ENCODE measurements at places on chromosomes 11 and 22.

DNA sequence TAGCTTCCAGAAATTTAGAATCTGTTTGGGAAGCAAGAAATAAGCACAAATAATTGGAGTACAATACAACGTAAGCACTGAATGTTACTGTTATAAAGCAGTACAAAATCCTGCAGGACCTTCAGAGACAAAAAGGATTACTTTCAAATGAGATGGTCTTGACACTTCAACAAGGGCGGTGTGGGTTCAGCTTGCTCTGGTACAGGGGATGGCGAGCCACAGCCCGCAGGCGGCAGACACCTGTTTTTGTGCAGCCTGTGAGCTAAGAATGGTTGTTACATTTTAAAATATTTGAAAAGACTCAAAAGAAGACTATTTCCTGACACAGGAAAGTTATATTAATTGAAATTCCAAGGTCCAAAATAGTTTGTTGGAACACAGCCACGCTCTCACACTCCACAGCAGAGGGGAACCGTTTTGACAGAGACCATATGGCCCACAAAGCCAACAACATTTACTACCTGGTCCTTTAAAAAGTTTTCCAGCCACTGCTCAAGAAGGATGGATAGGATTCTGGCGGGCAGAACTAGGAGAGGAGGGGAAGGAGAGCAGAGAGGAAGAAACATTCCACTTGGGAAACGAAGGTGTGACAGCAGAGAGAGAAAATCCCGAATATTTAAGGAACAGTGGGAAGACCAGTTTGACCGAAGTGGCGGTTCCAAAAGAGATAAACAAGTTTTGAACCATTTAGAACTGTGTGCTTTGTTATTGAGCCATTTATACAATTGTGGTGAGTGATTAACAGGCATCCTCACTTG is 6.3 kb downstream of the PRDM10 start:
- DNase-seq: no peak
- no peaks in the 10 kb centered on the region for H3K27me3 ChIP-seq
- H3K36me3 ChIP-seq: no peaks in the 10 kb centered on the region

DNA sequence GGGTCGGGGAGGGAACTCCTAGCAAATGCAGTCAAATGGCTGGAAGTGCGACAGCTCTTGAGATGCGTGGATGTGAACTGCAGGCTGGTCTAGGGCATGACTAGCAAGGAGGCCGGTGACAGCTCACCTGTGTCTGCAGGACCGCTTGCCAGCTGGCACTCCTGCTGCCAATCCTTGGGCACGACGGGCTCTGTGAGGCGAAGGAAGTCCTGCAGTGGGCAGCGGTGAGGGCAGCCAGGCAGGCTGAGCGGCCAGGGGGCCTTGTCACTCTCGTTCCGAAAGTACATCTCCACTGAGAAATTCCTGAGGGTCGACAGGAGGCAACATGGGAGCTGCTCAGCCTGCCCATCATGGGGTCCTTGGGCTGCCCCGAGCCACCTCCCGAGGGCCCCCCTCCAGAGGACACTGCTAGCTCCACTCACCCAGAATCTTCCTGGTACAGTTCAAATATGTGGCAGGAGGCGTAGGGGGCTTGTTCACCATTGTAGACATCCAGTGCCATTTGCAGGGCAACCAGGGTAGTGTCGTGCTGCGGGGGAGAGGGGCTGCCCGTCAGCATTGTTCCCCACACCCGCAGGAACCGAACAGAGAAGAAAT is 5.9 kb downstream of the ACP2 start:
- H3K36me3 ChIP-seq: no peaks in the 10 kb centered on the region
- H3K27ac ChIP-seq: peak overlapping the region; percentile 65
- no peaks in the 10 kb centered on the region for H3K27me3 ChIP-seq
- no peak overlapping the region for H3K4me3 ChIP-seq

DNA sequence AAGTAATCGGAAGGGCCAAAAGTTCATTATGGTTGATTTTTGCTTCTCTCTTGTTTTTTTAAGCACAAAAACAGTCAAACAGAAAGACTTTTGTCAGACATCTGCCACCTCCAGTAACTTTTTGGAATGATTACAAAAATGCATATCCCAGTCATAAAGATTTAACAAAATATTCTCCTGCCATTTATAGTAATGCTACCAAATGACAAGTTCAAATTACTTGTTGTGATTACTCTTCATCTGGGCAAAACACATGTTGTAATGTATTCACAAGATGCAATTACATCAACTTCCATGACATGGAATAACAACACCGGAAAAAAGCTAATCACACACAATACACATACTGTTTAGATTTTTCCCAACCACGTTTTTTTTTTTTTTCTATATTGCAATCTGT is 1017.5 kb upstream of the TENM4 start:
- H3K27ac ChIP-seq: no peak overlapping the region
- no peaks in the 10 kb centered on the region for H3K36me3 ChIP-seq
- H3K4me3 ChIP-seq: no peak overlapping the region
- H3K4me1 ChIP-seq: no peaks in the 10 kb centered on the region
- no peaks in the 10 kb centered on the region for H3K27me3 ChIP-seq

DNA sequence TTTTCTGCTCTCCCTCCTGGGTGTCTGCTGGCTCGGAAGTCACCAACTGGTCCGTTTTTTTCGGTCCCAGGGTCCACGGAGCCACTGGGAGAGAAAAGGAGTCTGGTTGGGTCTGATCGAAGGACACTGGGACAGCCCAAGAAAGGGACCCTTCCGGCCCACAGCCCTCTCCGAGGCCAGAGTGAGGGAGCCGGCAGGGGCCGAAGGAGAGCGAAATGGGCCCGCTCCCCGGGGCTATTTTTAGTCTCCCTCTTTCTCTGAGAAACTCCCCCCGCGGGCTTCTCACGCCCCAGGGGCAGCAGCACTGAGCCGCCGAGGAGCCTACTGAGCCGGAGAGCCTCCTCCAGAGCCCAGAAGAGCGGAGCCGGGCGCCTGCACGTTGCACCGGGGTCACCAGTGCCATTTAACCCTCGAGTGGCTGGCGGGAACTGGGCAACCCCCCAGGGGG is 1.9 kb downstream of the ESAM start:
- no peak for DNase-seq
- peak overlapping the region; percentile 57 for H3K27ac ChIP-seq
- H3K4me1 ChIP-seq: no peaks in the 10 kb centered on the region
- H3K36me3 ChIP-seq: no peaks in the 10 kb centered on the region
- H3K27me3 ChIP-seq: peaks cover 64% of the 10 kb centered on the region

Data from breast epithelium (tissue), 4 donors.